ENCODE measurements at places on chromosomes 1 and 21. TPM values are rescaled to one million over a fixed set of nuclear protein-coding genes. Genes with fewer than 3 reads are reported as not detected.

ELOA gene
- 24.5 TPM for total RNA-seq

DNA sequence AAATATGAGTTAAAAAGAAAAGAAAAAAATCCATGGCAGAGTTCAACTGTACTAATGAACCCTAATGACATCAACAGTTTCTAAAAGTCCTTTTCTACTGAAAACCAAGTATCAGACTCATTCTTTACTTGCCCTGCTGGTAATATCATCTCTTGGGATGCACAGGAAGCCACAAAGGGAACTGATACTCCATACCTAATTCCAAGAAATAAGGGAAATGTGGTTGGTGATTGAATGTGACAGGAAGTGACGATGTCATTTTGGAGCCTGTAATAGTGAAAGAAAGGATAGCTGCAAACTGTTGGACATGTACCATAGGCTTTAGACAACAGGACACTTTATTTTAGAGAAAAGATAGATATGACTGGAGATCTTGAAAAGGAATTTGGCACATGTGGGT is 98.7 kb upstream of the VAV3 start:
- no peak for DNase-seq

KCNK1 gene
- 4.9 TPM for total RNA-seq

PHGDH gene
- total RNA-seq = 13.0 TPM

DNA sequence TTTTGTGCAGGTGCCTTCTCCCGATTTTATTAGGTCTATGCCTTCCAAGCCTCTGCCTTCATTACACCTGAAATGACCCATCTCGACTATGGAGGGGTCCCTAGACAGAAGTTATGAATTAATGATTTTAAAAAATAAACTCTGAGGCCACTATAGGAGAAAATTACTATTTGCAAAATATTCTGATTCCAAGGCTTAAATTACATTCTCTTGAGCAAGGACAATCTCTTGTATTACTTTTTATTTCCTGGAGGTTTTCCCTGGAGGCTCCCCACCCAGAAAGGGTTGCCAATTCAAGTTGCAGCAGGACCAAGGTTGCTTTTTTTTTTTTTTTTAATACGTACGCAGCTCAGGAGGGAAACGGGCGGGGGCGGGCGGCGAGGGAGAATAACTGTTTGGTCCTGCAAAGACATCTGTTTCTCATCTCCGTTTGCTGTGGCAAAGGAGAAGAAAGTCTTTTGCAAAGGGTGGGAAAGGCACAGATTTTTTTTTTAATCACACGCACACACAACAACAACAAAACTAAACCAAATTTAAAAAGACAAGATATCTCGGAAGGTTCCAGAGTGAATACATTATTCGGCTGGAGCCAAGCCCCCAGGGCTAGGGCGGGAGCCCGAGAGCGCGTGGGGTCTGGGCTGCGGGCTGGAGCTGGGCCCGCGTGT is 618 bp upstream of the SERTAD4 start:
- no peak for DNase-seq

DNA sequence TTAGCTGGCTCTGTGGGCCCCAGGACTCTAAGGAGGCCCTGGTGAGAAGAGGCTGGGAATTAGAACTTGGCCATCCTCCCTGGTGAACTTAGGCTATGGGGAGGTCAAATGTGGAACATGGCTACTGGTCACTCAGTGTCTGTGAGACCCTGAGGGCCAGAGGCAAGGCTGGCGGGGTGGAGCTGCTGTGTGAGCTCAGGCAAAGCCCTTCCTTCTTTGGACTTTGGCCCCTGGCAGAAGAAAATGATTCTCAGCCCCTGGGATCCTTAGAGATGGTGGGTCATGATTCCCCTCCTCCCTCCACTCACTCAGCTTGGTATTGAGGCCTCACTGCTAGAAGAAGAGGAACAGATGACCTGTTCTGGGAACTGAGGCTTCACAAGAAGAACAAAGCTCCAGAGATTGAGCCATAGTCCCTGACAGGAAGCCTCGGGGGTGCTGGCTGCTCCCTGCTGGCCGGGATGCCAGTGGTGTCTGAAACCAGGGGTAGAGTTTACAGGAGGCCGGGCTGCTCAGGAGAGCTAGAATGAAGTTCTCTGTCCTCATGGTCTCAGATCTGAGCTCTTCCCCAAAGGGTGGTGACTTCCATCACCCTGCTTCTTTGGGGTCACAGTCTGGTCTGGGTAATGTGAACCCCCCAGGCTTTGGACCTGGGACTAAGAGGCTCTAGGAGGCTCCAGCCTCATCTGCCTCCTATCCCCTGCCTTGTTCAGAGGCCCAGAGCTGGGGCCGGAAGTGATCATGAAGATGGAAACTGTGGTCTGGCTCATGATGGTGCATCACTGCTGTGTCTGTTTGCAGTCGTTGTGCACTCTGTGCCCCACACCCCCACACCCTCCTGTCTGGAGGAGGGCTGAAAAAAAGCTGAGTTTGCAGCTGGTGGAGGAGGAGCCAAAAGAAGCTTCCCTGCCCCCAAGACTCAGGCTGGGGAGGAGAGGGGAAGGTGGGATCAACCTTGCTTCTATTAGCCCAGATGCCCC is 905 bp downstream of the BTBD19 start:
- no peak for DNase-seq

ITPKB gene
- 3.3 TPM for total RNA-seq

DNA sequence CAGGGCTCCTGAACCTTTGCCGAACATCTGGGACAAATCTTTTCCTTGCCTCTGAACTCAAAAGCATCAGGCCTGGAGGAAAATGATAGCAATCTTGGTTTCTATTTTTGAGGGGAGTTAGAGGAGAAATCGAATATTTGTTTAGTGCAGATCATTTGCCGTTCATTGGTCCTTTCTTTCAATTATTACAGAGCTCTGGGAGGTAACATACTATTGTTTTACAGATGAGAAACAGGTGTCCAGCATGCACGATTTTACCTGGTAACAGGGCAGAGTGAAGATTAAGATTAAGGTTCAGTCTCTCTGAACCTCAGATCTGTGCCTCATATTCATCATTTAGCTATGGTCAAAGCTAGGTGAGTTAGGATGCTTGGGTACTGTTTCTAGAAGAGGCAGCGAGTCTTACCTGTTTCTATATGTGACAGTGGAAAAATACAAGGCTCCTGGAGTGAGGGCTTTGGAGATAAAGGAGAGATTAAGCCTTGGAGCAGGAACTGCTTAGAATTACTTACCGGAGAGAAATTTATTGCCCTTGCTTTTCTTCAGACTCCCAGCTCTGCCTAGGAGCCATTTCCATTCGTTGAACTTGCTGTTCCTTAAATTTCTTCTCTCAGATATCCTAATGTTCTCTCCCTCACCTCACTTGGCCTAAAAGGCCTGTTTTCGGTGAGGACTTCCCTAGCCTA is 1.4 kb downstream of the PRCC start:
- DNase-seq = no peak

PPP2R5A gene
- 22.8 TPM for total RNA-seq

DENND2C gene
- total RNA-seq = 2.0 TPM

GRCh38 chr21:17688912-17689874 is 76.5 kb upstream of the BTG3 start:
- DNase-seq = no peak

RABGGTB gene
- 54.2 TPM for total RNA-seq

DNA sequence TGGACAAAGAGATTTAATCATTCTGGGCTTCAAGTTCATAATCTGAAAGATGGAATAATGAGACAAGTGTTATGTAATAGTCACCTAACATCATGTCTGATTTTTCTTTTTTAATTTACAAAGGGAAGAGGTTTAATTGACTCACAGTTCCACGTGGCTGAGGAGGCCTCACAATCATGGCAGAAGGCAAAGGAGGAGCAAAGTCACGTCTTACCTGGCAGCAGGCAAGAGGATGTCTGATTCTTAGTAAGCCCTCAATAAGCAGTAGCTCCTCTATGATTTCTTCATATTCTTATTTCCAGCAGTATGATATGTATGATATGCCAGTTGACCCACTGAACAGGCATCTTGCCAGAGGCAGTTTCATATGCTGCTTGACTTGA is 152.7 kb downstream of the S1PR1 start:
- DNase-seq = no peak

OR2AJ1 gene
- total RNA-seq = not detected

CELA3B gene
- total RNA-seq = not detected

DNA sequence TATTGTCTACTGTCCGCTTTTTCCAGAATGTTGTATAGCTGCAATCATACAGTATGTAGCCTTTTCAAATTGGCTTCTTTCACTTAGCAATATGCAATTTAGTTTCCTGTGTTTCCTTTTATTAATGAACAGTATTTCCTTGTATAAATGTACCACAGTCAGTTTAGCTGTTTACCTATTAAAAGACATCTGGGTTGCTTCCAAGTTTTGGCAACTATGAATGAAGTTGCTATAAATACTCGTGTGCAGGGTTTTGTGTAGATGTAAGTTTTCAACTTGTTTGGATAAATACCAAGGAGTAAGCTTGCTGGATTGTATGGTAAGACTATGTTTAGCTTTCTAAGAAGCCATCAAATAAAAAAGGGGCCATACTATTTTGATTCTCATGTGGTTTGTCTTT is 24.4 kb upstream of the KCNJ6 start:
- DNase-seq = no peak

GRCh38 chr1:74937176-74937575 is 197.0 kb upstream of the LHX8 start:
- no peak for DNase-seq

DNA sequence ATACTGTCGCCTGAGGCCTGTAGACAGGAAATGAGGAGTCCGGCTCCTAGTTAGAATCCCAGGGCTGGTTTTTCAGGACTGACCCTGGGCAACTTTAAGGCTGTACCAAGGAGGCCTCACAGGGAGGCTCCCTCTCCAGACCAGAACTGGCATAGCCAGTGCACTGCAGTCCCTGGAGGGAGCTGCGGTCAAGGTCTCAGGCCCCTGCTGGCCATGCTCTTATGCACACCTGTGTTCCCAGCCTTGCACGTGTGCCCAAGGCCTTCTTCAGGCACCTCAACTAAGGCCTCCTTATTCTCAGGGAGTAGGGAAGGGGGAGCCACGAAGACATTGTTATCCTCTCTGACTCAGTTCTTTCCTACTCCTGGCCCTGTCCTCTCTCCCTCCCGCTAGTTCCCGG is 22.0 kb upstream of the IFNAR1 start:
- DNase-seq = no peak

- DNase-seq = no peak
Measured at GRCh38 chr1:156001662-156002171, 19.0 kb downstream of the SSR2 start.

MYOG gene
- under 0.01 TPM for total RNA-seq

- no peak for DNase-seq
Measured at GRCh38 chr1:43877101-43877500, 56.5 kb upstream of the ARTN start.

SHISA4 gene
- total RNA-seq = 22.4 TPM

SLAMF9 gene
- not detected for total RNA-seq

KIFAP3 gene
- 275 TPM for total RNA-seq

AMY1C gene
- total RNA-seq = not detected

MKNK1 gene
- total RNA-seq = 7.7 TPM

BRWD1 gene
- total RNA-seq = 399 TPM

KAZN gene
- total RNA-seq = 17.1 TPM

- DNase-seq = no peak
Measured at GRCh38 chr1:5514527-5515183, 477.6 kb downstream of the NPHP4 start.

DNA sequence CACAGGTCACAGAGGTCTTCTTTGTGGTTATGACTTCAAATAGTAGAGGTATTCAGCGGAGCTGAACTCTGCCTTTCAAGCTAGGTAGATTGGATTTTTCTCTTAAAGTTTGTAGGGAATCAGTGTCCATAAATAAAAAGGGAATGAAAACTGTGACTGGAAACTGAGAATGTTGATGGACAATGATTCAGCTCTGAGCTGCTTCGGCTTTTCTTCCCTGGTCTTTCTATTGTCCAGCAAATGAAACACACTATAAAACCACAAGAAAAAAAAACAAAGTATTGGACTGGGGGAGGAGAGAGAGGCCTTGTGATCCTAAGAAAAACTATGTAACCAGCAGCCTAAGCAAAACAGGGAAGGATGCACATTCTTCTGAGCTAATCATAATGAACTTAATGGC is 11.1 kb downstream of the TNNI3K start:
- DNase-seq = no peak

- DNase-seq = peak; percentile 40
Measured at GRCh38 chr1:28259934-28260802, 850 bp downstream of the SESN2 start.

DNA sequence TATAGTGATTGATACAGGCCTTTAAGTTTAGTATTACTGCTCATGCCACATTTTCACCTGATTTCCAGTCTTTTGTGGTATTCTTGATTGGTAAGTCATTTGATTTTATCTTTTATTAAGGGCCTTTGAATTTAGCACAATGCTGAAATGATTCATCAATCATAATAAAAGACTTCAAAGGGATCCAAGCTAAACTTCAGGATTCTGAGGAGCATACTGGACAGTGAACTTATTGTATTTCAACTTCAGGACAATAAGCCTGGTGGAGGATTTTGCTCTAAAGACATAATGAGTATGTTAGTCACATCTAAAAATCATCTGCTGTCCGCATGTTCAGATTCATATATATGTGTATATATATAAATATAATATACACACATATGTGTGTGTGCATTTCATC is 233.3 kb downstream of the SETD4 start:
- DNase-seq = no peak

DNA sequence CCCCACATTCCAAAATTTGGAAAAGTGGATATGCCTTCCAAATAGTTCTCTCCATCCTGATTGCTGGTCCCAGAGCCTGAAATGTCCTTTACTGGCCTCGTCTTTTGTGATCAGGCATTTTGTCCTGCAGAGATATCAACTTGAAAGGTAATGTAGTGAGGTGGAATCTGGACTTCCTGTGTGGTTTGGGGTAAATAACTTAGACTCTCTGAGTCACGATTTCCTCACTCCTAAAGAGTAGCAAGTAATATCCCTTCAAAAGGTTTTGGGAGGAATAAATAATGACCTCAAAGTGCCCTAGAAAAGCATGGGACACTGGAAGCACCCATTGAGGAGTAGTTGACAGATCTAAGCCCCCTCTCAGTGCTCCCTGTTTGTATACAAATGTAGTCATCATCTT is 426.6 kb downstream of the OMA1 start:
- no peak for DNase-seq

DNA sequence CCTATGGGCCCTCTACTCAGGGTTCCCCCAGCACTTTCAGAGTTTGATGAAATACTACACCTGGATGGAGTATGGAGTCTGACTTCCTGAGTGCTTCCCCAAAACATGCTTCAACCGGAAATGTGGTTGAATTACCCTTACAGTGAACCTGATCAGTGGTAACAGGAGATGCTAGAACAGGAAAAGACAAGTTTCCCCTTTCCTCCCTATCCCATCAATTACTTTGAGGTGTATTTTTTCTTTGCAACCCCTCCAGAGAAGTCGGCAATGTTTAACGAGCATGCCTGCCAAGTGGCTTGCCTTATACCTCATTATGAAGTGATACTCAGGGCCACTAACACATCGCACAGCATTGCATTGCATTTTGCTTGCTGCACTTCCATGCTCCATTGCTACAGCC is 7.0 kb downstream of the KRTAP15-1 start:
- DNase-seq = no peak

- no peak for DNase-seq
Measured at GRCh38 chr1:9732123-9732971, 80.8 kb downstream of the PIK3CD start.

GRCh38 chr1:198167436-198167934 is 10.7 kb downstream of the NEK7 start:
- DNase-seq = no peak

KIAA1614 gene
- total RNA-seq = 5.7 TPM

LMNA gene
- total RNA-seq = 14.3 TPM

PLD5 gene
- total RNA-seq = 2.0 TPM

PADI2 gene
- 0.41 TPM for total RNA-seq

Measured in frontal cortex (tissue), 4 donors.